ENCODE measurements at places on chromosomes 12 and 14.

- DNase-seq = no peak
Observed at GRCh38 chr14:68696721-68697495, 96.0 kb downstream of the ZFP36L1 start.

GRCh38 chr14:96797582-96798349 is 584 bp downstream of the VRK1 start:
- no peak for DNase-seq

DNA sequence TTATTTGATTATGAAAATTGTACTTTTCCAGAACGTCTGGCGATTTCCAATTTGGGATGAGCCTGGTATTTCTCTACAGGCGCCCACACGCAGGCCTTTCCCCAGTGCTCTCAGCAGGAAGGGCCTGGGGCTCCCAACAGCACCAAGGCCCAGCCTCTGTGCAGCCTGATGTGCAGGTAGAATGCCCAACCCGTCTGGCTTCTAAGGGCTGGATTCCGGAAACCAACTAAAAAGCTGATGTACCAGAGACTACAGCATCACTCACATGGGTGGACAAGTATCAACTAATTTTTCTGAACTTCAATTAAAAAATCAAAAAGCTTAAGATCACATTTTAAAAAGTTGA is 25.8 kb downstream of the CDC42BPB start:
- DNase-seq = no peak

DNA sequence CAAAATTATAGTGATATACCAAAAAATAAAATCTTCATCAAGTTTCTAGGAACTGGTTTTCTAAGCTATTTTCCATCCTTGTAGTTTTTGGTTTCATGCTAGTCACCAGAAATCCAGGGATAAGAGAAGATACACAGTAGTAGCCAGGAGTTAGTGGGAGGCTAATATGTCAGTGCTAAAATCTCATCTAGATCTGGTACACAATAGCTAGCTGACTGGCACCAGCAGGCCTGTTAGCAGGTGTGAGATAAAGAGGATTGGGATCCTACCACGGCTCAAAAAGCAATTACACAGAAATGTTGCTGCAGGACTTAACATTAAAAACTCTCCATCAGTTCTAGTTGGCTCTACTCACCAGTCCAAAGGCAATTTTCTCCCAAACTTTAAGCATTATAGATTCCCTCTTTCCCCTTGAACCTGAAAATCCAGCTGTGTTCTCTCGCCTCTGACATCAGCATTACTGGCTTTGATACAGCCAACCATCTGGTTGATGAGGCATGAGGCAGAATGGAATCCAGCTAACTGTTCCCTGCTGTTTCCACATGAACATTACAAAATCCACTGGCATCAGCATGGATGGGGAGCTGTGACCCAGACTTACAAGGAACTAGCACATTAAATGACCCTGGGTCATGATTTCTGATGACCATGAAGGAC is 41.8 kb upstream of the CCDC196 start:
- DNase-seq = no peak

GRCh38 chr12:13686260-13686659 is 295.1 kb downstream of the GRIN2B start:
- DNase-seq = no peak

DNA sequence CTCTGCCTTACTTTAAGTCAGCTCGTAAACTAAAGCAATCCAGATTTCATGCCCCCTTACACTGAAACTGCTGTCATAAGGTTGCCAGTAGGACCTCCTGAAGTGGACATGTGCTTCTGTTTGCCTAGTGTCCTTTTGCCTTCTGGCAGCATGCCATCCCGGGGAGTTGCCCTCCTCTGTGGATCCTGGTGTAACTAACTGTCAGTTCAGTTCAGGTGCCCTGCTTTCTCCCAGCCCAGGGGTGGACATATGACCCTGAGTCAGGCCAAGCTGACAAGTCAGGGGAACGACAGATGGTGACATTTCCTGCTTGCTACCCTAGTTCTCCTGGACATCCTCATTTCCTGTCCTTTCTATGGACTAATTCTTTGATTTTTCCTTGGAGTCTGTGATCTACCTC is 25.6 kb downstream of the AKAP6 start:
- no peak for DNase-seq

DNA sequence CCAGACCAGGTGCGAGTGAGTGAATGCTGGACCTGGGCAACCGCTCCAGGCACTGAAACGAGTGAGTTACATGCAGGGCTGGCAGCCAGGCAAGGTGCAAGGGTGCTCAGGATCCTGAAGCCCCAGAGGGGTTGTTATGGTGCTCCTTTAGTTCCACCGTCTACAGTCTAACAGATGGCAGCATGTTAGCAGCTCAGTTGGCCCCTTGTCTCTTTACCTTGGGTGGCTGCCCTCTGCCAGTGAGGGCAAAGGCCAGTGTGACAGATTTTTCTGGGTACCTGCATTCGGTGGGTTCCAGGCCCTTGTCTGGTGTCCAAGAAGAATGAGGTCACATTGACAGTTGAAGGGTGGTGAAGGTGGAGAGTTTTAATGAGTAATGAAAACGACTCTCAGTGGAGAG is 106.8 kb downstream of the SLCO1B3 start:
- DNase-seq = no peak

DNA sequence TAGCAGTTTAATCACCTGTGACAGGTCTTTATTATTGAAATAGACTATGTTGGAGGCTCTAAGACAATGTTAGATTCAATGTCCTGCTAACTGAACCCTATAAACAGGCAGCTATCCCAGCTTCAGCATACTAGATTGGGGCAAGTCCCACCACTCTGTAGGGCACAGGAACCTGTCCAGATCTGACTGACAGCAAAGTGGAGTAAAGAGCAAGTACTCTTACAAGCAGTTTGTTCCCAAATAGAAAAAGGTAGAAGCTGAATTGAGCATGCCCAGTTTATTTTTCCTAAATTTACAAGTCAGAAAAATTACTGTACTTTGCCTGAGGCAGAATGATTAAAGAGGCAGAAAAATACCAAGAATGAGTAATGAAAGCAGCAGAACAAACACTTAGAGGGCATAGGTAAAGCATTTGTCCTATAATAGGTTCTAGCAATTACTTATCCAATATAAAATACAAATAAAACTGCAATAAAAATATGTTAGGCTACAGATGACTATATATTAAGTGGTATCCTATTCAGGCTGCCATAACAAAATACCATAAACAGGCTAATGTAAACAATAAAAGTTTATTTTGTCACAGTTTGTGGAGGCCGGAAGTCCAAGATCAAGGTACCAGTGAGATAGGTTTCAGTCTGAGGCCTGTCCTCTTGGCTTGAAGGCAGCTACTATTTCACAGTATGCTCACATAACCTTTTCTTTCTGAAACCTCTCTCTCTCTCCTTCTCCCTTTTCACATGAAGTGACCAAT is 868.2 kb downstream of the C12orf50 start:
- no peak for DNase-seq

GRCh38 chr12:7485095-7485494 is 18.5 kb downstream of the CD163 start:
- DNase-seq = no peak

- no peak for DNase-seq
Observed at GRCh38 chr14:98219638-98220037, 1052.4 kb downstream of the BCL11B start.

- DNase-seq = no peak
Observed at GRCh38 chr14:28488684-28489083, 277.9 kb upstream of the FOXG1 start.

DNA sequence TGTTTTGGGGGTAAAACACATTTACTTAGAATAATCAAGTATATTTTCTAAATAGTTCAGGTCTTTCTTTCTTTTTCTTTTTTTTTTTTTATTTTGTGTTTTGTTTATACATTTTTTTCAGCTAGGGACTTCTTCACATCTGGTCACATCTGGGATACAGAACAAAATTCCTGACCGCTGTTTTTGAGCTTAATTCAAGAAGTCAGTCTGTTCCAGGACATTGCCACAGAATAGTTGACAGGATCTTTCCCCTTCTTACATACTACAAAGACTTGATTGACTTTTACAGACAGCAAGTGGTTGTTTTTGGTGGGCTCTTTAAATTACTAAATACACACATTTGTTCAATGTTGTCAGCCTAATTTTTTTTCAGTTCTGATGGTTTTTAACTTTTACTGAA is 41.8 kb upstream of the DCN start:
- no peak for DNase-seq

DNA sequence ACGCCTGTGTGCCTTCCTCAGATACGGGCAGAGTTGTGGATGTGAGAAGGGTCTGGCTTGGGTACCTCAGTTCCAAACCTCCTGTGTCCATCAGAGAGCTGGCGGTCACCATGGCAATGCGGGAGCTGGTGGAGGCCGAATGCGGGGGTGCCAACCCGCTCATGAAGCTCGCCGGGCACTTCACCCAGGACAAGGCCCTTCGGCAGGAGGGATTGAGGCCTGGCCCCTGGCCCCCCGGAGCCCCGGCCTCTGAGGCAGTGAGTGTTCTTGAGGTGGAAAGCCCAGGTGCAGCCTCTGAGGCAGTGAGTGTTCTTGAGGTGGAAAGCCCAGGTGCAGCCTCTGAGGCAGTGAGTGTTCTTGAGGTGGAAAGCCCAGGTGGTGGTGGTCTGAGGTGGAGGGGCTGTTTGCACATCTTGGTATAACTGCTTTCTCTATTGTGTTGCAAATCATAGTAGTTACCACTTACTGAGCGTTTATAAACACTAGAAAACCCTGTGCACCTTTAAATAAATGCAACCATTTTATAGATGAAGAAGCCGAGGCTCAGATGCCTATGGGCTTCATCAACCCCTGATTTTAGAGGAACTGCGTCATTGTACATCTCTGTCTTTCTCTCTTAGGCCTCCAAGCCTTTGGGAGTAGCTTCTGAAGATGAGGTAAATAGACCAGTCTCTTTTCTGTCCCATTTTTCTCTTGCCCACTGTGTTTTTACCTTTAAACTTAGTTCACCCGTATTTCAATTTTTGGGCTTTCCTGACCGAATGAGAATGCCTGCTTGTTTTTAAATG is 976 bp downstream of the PEX5 start:
- DNase-seq = no peak

- DNase-seq = no peak
Observed at GRCh38 chr12:123659996-123660727, 10.8 kb upstream of the TCTN2 start.

GRCh38 chr12:129873833-129874208 is 30.0 kb downstream of the TMEM132D start:
- no peak for DNase-seq

- no peak for DNase-seq
Observed at GRCh38 chr14:92733007-92733406, 15.4 kb downstream of the LGMN start.

DNA sequence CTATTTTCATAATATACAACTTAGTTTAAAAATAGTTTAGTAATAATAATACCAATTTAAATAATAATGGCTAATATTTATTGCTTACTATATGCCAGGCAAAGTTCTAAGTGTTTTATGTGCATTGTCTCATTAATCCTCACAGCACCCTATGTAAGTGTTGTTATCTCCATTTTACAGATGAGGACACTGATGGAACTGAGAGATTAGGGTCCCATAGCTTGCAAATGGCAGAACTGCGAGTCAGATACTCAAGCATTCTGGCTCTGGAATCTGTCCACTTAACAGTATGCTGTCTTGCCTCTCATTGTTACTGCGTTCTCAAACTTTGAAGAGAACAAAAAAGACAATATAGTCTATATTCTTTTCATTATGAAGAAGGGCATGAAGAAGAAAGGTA is 19.0 kb downstream of the AP5M1 start:
- no peak for DNase-seq

GRCh38 chr12:62163368-62163767 is 96.8 kb upstream of the USP15 start:
- no peak for DNase-seq

DNA sequence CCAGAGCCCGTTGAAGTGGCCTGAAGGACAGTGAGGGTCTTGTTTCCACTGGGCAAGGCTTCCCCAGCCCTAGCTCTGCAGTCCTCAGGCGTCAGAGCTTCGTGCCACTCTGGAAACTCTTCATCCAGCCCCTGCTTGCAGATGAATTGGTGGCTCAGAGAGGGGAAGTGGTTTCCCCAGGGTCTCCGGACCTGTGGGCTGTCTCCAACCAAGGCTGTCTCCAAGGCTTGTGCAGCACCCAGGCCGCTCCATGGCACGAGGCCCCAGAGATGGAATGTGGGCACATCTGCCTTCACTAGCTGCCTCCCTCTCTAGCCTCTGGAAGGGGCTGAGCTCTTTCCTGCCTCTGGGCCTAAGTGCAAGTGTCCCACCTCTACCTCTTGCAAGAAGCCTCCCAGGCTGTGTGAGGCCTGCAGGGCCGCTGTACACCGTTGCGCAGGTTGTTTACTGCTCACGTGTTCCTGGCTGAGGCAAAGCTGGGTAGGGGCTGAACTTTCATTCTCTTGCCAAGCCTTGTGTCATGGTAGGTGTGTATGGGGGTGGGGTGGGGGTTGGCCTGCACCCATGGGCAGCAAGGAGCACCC is 11.1 kb downstream of the RIN3 start:
- DNase-seq = no peak

- DNase-seq = no peak
Observed at GRCh38 chr12:127292736-127293135, 974.2 kb upstream of the TMEM132C start.

- no peak for DNase-seq
Observed at GRCh38 chr12:109092497-109093021, 713 bp downstream of the ALKBH2 start.

DNA sequence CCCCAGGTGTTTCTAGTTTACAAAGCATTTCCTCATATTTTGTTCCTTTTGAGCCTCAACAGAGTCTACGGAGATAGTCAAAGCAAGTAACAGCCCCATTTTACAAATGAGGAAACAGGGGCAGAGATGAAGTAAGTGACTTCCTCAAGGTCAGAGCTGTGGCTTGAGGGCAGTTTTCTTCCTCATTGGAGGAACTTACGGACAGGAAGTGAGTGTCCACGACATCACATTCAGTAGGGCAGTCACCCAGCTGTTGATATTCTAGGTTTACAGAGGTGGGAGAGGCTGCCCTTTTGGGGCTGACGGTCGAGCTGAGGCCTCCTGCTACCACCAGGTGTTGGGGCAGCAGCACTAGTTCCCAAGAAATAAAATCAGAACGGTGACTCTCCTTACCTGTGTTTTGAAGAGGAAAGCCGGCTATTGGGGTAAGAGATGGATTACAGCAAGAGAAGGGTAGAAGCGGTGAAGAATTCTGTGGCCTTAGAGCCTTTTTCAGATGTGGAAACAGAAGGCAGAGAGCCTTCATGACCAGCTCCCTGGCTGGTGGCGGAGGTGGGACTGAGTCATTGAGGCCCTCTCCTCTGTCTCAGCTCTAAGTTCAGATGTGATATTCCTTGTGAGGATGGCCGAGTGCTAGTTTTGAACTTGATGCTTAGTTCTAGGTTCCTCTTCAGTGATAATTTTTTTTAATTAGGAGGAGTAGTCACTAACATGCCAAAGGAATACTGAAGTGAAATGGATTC is 41.7 kb downstream of the SUSD6 start:
- no peak for DNase-seq

- DNase-seq = no peak
Observed at GRCh38 chr14:106442857-106443256, 916.5 kb downstream of the TMEM121 start.

DNA sequence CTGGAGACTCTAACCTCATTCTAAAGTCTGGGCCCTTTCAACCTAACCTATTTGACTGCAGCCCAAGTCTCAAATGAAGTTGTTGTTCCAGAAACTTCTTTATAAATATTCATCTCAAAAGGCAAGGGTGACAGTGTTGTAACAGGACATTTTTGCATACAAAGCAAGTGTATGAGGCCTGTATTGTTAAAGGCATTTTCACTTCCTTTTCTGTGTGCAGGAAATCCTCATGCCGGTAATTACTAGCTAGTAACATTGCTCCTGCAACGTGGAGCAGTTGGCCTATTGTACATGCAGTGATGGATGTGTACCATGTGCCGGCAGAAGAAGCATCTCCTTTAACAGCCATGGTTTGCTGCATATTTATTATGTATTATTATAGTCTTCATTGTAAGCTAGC is 156.5 kb upstream of the RMST start:
- no peak for DNase-seq

Data from stimulated activated CD8-positive, alpha-beta memory T cell treated with anti-CD3 and anti-CD28 coated beads, Interleukin-4, amount 100 ng/mL, for 1 hour (primary cell).